Mesothelial cell of epicardium (in vitro differentiated cells): ENCODE measurements at places on chromosomes 16 and 17. TPM values are rescaled to one million over a fixed set of nuclear protein-coding genes. Genes with fewer than 3 reads are reported as not detected.

GRCh38 chr16:1548727-1549126, 15.3 kb downstream of the TMEM204 start:
- peaks cover 14% of the 10 kb centered on the region for H3K36me3 ChIP-seq
- H3K4me1 ChIP-seq, result peaks cover 8% of the 10 kb centered on the region
- no peaks in the 10 kb centered on the region for H3K27me3 ChIP-seq
- no peak for DNase-seq
- H3K27ac ChIP-seq, result no peak overlapping the region
- H3K4me3 ChIP-seq, result no peak overlapping the region

DNA sequence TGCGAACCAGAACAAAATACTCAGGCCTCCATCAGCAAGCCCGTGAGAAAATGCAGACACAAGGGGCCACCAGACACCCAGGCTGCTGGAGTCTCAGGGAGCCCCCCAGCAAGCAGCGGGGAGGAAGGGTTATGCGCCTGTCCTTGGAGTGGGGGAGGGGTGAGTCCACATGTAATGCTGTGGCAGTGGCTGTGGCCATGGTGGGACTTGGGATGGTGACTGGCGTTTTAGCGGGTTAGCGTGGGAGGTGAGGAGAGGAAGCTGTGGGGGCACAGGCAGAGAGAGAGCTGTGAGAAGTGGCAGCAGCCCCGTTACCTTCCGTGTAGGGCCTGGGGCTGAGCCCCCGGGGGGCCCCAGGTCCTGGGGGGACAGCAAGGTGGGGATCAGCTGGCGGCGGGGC, 58.3 kb downstream of the SRCIN1 start:
- peaks cover 2% of the 10 kb centered on the region for H3K27me3 ChIP-seq
- H3K36me3 ChIP-seq, result peaks cover 7% of the 10 kb centered on the region
- no peak for DNase-seq
- H3K4me3 ChIP-seq, result no peak overlapping the region
- H3K27ac ChIP-seq, result no peak overlapping the region

GRCh38 chr16:88967830-88968588, 9.0 kb downstream of the CBFA2T3 start:
- DNase-seq, result no peak
- no peak overlapping the region for H3K4me3 ChIP-seq
- peaks cover 21% of the 10 kb centered on the region for H3K27me3 ChIP-seq
- no peaks in the 10 kb centered on the region for H3K4me1 ChIP-seq

GRCh38 chr17:75995385-75995925, 5.2 kb upstream of the CDK3 start:
- peaks cover 21% of the 10 kb centered on the region for H3K36me3 ChIP-seq
- peaks cover 11% of the 10 kb centered on the region for H3K4me1 ChIP-seq
- H3K27me3 ChIP-seq, result no peaks in the 10 kb centered on the region

GRCh38 chr16:88300463-88300835, 82.3 kb upstream of the ZNF469 start:
- DNase-seq, result no peak
- peaks cover 2% of the 10 kb centered on the region for H3K36me3 ChIP-seq
- H3K4me1 ChIP-seq, result peaks cover 55% of the 10 kb centered on the region
- no peaks in the 10 kb centered on the region for H3K27me3 ChIP-seq

GRCh38 chr17:79137789-79138165, 63.2 kb downstream of the ENGASE start:
- H3K4me1 ChIP-seq, result no peaks in the 10 kb centered on the region
- peaks cover 89% of the 10 kb centered on the region for H3K27me3 ChIP-seq
- no peak for DNase-seq
- no peak overlapping the region for H3K27ac ChIP-seq
- no peak overlapping the region for H3K4me3 ChIP-seq
- no peaks in the 10 kb centered on the region for H3K36me3 ChIP-seq

DNA sequence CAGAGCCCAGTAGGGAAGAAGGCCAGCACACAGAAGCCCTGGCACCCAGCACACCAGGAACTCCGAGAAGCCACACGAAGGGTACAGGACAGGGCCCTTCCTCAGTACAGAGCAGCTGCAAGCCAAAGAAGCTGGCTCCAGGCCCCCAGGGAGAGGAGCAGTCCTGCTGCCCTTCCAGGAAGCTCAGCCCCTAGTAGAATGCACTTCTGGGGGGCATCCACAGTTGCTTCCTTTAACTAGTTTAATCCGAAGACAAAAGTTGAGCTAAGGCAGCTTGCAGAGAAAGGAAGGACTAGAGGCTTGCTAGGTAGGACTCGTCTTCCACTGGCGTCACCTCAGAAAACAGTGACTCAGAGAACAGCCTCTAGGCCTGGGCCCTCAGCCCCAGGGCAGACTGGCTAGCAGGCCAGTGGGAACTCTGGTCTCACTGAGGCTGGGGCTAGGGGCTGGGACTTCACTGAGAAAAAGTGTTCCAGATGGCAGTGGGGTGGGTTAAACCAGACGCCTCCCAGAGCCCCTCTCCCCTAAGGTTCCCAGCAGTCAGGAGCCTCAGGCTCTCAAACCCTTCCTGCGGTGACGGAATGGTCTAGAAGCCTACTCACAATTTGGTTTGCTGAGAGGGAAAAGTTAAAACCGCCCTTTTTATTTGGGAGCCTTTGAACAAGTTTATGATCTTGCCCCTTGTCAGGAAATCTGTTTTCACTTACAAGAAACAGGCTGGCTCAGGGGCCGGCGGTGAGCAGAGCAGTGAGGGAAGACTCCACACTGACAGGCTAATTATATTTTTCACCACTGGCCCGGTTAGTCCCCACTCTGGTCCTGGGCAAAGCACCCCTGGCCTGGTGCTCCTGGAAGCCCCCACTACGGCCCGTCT, 41.4 kb downstream of the ACTG1 start:
- peaks cover 8% of the 10 kb centered on the region for H3K4me1 ChIP-seq
- H3K4me3 ChIP-seq, result no peak overlapping the region
- H3K27me3 ChIP-seq, result no peaks in the 10 kb centered on the region
- DNase-seq, result no peak
- peak overlapping the region; percentile 67 for H3K27ac ChIP-seq
- no peaks in the 10 kb centered on the region for H3K36me3 ChIP-seq

- no peaks in the 10 kb centered on the region for H3K27me3 ChIP-seq
- H3K4me3 ChIP-seq, result no peak overlapping the region
- DNase-seq, result no peak
- H3K4me1 ChIP-seq, result peaks cover 67% of the 10 kb centered on the region
- H3K27ac ChIP-seq, result peak overlapping the region; percentile 76
Observed at GRCh38 chr17:17704931-17705330, 23.7 kb downstream of the RAI1 start.

GRCh38 chr16:50535506-50536257, 12.5 kb upstream of the NKD1 start:
- no peak overlapping the region for H3K27ac ChIP-seq
- no peak overlapping the region for H3K4me3 ChIP-seq
- peaks cover 2% of the 10 kb centered on the region for H3K27me3 ChIP-seq
- H3K36me3 ChIP-seq, result no peaks in the 10 kb centered on the region

DNA sequence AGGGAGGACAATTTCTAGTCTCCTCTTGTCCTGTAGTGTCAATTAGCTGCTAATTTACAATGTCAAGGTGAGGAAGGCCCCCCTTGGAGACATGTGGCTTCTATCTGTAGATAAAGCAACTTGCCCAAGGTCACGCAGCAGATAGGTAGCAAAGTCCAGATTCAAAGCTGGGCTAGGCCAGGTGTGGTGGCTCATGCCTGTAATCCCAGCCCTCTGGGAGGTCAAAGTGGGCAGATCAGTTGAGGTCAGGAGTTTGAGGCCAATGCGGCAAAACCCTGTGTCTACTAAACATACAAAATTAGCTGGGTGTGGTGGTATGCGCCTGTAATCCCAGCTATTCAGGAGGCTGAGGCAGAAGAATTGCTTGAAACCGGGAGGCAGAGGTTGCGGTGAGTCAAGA, 11.1 kb downstream of the TRPV3 start:
- no peak overlapping the region for H3K4me3 ChIP-seq
- DNase-seq, result no peak
- H3K27ac ChIP-seq, result no peak overlapping the region
- H3K27me3 ChIP-seq, result peaks cover 7% of the 10 kb centered on the region

DNA sequence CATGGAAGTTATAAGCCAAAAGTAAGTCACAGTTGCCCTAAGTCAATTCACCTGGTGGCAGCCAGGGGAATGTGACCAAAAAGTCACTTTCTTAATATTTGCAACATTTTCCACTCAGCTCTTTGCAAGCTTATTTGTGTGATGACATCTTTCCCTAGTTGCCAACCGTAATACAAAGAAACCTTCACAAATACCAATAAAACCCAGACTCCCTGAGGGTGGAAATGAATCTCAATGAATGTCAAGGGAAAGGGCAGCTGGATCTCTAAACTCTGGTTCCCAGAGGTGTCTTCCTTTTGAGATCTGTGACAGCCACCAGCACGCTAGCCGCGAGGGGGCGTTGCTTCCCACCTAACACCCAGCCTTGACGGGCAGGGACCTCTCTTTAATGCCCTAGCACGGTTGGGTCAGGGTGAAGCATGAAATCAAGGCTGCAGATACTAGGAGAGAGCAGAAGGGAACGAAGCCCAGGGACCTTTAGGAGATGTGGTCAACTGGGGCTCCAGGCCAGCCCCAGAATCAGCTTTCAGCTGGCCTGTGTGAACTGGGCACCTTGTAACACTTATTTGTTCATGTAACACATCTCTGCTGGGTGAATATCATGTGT, 82.2 kb downstream of the CMC2 start:
- no peak overlapping the region for H3K4me3 ChIP-seq
- no peak for DNase-seq
- peaks cover 18% of the 10 kb centered on the region for H3K27me3 ChIP-seq
- H3K36me3 ChIP-seq, result no peaks in the 10 kb centered on the region
- peaks cover 2% of the 10 kb centered on the region for H3K4me1 ChIP-seq

DNA sequence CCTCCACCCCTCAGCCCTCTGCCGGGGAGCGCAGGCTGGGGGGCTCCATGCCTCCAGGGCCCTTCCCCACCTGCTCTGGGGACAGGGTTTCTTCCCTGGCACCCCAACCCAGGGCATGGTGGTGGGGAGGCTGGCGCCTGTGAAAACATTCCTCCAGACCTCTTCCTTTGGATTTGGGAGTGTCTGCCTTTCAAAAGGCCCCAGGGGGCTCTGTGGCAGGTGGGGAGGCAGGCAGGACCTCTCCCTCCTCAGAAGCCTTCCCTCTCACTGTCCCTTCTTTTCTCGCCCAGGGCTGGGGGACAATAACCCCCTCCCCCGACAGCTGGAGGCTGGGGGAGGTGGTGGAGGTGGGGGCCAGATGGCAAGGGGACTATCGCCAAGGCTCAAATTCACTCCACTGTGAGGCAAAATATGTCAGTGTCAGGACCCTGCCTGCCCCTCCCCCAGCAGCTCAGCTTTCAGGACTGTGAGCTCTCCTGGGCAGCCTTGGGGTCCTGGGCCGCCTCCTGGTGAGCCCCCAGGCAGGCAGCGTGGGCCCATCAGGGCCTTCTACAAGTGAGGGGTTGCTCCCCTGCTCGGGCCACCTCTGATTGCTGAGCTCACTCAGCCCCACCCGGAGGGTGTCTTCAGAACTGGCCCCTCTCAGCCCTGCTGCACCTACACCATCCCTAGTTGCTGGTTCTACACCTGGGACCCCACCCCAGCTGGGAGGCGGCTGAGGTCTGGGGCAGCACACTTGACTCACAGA, 1.8 kb downstream of the CDH15 start:
- peaks cover 24% of the 10 kb centered on the region for H3K27me3 ChIP-seq
- peaks cover 14% of the 10 kb centered on the region for H3K4me1 ChIP-seq
- no peak for DNase-seq
- H3K36me3 ChIP-seq, result no peaks in the 10 kb centered on the region

- H3K27me3 ChIP-seq, result no peaks in the 10 kb centered on the region
- H3K36me3 ChIP-seq, result peaks cover 31% of the 10 kb centered on the region
- no peak for DNase-seq
- no peak overlapping the region for H3K4me3 ChIP-seq
Observed at GRCh38 chr17:4100883-4101756, 41.7 kb downstream of the ZZEF1 start.

DNA sequence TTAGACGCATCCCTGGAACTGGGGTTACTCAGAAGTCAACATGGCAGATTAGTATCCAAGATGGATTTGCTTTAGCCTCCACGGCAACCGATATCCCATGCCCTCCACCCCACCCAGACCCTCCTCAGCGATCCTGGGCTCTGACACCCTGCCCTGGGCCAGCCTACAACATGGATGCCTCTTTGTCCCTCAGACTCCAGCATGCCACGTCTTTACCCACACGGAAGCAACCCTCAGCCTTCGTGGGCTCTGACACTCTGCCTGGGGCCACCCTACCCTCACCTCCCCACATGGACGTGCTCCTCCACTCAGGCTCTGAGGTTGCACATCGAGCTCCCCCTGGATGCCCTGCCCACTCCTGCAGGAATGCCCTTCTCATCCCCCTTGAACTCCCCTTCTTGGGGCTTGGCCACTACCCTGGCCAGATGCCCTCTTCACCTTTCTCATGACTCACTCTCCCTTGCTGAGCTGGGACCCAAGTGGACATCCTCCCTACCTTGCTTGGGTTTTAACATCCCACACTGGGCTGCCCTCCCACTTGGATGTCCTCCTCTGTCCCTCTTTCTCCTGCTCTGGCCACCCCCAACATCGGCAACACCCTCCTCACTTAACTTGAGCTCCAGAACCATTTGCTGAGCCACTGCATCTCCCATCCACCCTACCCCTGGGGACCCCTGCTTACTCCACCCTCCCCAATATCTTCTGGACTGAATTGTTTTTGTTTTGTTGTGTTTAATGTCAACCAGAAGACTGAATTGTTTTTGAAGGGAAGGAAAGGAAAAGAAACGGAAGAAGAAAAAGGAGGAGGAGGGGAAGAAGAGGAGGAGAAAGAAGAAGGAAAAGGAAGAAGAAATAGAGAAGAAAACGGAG, 18.3 kb upstream of the TMEM92 start:
- H3K27ac ChIP-seq, result no peak overlapping the region
- H3K4me1 ChIP-seq, result peaks cover 54% of the 10 kb centered on the region
- no peak for DNase-seq
- H3K27me3 ChIP-seq, result no peaks in the 10 kb centered on the region

GRCh38 chr17:8896641-8897635, 29.5 kb upstream of the PIK3R6 start:
- no peak overlapping the region for H3K27ac ChIP-seq
- peaks cover 57% of the 10 kb centered on the region for H3K27me3 ChIP-seq
- peaks cover 5% of the 10 kb centered on the region for H3K4me1 ChIP-seq
- H3K36me3 ChIP-seq, result no peaks in the 10 kb centered on the region

- H3K27me3 ChIP-seq, result peaks cover 1% of the 10 kb centered on the region
- no peaks in the 10 kb centered on the region for H3K36me3 ChIP-seq
- no peaks in the 10 kb centered on the region for H3K4me1 ChIP-seq
- no peak overlapping the region for H3K27ac ChIP-seq
- H3K4me3 ChIP-seq, result no peak overlapping the region
Observed at GRCh38 chr17:10435096-10435495, 13.3 kb upstream of the MYH8 start.

DNA sequence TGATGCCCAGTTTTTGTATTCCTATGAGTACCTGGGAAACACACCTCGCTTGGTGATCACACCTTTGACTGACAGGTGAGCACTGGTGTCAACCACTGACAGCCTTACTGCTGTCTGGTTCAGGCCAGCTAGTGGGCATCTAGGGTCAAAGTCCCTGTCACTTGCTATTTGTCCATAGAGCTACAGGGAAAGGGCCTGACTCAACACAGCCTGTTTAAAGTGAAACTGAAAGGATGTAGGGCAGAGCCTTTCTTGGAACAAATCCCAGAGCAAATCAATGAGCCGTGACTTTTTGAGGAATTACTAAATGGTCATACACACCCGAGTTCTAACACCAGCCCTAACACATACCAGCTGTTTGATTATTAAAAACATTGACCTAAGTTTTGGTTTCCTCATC, 106.8 kb downstream of the DNAH9 start:
- no peak overlapping the region for H3K27ac ChIP-seq
- H3K27me3 ChIP-seq, result peaks cover 21% of the 10 kb centered on the region
- no peaks in the 10 kb centered on the region for H3K36me3 ChIP-seq
- no peak for DNase-seq
- H3K4me1 ChIP-seq, result no peaks in the 10 kb centered on the region

ELOB gene
- 192 to 200 TPM (median 195 TPM) in 3 replicates for total RNA-seq

RHBDF1 gene
- 73.5 to 81.2 TPM (median 73.5 TPM) in 3 replicates for total RNA-seq

GLP2R gene
- 1.3 to 1.6 TPM (median 1.5 TPM) in 3 replicates for total RNA-seq

FBXW10B gene
- total RNA-seq, result 0.99 to 1.5 TPM (median 1.3 TPM) in 3 replicates

C1QTNF8 gene
- total RNA-seq, result 0.20 TPM in 1 of 3 replicates, not detected in the others

MILR1 gene
- total RNA-seq, result 0.40 to 0.54 TPM in 2 of 3 replicates, not detected in the other

AIPL1 gene
- total RNA-seq, result not detected in 3 replicates

RAB26 gene
- total RNA-seq, result 1.1 to 1.5 TPM (median 1.3 TPM) in 3 replicates
